ENCODE measurements at places on chromosomes 6 and 20.

DNA sequence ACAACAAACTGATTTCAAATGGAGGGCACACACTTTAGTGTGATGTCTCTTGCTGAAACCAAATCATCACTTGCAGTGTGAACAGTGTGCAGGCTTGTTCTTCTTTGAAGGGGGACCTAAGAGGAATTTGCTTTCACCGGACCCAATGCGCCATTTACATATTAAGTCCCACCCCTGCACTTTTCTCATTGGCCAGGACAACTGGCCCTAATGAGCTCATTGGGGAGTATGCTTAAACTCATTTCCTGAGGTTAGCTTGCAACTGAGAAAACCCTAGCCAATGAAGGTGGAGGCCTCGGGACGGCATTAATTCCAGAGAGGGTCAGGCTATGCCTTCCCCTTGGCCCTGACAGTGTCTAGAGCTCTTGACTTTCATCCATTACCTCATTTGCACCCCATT is 58.7 kb downstream of the VEGFA start:
- no peak for DNase-seq

DNA sequence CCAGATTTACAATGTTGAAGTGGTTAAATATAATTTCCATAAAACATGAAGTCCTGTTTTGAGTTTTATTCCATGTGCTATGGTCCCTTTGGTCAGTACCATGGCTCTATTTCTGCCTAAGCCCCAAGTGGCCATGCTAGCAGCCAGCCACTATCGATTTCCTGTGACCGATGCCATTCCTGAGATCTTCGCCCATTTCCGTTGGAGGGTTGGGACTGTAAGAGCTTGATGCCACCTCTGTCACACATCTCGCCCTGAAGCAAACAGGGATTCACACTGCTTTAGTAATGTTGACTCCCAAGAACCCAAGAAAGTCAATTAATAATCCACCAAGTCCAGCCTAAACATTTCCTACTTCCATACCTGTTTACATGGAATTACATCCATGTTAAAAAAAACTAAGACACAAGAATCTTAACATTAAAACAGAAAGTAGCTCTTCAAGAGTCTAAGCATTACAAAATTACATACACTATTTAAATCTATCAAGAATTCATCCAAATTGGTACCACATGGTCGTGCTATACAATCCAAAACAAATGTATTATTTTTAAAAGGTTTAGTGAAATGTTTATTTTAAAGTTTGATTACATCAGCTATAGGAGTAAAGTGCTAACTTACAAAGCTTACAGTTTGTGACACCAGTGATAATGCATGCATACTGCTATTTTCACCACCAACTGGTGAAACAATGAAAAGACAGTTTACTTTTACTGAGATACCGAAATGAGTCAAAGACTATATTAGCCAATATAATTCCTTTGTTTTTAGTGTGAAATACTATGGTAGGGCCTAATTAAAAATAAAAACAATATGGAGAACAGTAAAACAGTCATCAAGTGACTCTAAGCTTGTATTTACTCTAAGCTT is 2.5 kb downstream of the RBM39 start:
- DNase-seq = no peak

- no peak for DNase-seq
These were observed 12.3 kb downstream of the DYNLT2 start for GRCh38 chr6:169738976-169739529.

GRCh38 chr6:90586546-90586835 is 381 bp downstream of the MAP3K7 start:
- no peak for DNase-seq

DNA sequence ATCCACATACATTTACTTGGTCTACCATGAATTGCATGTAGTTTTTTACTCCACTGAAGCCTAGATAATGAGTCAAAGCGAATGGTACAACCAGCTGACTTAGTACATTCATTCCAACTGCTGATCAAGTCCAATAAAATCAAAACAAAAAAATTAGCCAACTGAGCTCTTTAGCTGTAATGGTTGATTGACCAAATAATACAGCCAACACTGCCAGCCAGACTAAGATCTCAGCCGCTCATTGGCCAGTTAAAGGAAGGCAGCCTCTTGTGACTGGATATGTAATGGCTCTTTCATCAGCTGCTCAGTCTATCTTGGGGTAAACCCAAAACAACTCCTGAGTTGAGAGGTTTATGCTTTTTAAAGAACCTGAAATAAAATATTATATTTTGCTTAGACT is 204.3 kb upstream of the RSPO3 start:
- DNase-seq = no peak

DNA sequence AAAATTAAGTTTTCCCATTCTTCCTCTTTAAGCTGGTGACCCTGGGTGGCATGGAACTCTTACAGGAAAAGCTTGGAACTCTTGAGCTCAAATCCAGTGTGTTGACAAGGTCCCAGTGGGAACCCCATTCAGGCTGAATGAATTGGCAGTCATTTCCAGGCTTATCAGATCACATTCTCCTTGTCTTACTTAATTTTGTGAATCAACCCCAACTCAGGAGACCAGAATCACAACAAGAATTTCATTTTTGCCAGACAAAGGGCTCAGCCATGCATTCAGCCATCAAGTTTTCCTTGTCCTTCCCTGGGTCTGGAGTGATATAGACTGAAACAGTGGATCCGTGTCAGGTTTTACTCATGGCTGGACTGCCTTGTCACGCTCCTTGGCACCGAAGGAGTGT is 92.1 kb upstream of the EEF1E1 start:
- no peak for DNase-seq

DNA sequence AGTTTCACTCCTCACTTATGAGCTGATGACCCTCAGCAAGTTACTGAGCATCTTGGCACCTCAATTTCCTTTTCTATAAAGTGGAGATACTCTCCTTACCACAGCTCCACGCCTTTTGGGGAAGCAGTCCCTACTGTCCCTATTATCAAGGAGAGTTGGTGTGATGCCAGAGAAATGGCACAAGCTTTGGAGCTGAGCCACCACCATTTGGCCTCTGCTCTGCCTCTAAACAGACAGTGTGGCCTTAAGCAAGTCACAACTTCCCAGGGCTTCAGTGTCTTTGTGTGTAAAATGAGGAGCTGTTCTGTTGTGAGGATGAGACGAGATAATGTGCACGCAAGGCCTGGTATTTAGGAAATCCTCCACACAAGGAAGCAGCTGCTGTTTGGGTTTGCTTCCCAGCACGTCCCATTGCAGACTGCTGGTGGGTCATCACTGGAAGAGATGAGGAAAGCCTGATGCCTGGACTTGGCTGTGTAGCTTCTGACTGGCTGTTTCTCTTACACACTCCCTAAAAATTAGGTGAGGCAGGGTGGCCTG is 18.5 kb downstream of the NSFL1C start:
- DNase-seq = no peak

DNA sequence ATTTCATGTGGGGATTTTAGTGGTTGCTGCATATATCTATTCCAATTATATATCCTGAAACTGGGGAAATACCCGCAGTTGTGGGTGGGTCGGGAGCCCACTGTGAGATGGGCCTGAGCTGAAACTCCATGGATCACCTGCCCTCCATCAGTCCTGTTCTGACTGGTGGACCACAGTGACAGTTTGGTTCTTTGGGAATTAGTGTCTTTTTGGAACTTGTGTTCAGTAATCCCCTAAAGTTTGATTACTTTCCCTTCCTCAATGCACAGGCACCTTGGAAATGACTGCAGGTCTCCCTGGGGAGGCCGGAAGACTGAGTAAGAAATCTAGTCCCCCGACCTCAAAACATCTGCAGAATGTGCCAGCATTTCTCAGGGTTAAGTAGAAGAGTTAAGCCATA is 11.3 kb downstream of the STK35 start:
- no peak for DNase-seq

GRCh38 chr6:44133981-44134711 is 6.8 kb downstream of the TMEM63B start:
- no peak for DNase-seq

GRCh38 chr6:111228094-111228493 is 140.8 kb downstream of the SLC16A10 start:
- no peak for DNase-seq

- DNase-seq = no peak
These were observed 17.4 kb downstream of the TBC1D20 start for GRCh38 chr20:444862-445426.

- no peak for DNase-seq
These were observed 127.4 kb upstream of the GRIK2 start for GRCh38 chr6:101266063-101266462.

DNA sequence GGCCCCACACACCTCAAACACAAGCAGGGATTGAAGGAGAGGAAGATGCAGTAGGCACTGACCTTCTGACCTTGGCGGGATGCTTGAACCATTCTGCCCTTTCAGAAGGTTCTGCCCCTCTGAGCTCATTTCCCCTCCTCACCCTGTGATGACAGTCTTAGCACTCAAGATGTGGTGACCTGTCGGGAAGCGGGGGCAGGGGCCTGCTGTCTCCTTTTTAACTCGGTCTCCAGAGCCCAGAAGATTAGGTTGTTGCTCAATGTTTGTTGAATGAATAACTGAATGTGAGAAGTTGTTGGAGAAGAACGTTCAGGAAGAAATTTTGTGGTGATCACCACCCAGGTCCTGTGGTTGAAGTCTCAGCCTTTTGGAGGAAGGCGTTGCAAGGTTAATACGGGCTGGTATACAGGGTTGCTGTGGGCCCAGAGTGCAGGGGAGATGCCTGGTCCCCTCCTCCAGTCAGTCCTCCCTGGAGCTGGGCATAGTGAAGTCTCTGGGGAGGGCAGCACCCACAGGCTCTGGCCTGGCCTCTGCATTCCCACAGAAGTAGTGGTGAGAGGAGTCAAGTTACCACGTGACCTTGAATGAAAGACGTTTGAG is 49.7 kb upstream of the FUCA2 start:
- no peak for DNase-seq

GRCh38 chr20:24033151-24033550 is 44.6 kb upstream of the GGTLC1 start:
- DNase-seq = no peak

GRCh38 chr6:105986998-105987397 is 99.1 kb upstream of the PRDM1 start:
- peak; percentile 47 for DNase-seq

- DNase-seq = no peak
These were observed 110.0 kb downstream of the PPP1R14C start for GRCh38 chr6:150252714-150253444.

DNA sequence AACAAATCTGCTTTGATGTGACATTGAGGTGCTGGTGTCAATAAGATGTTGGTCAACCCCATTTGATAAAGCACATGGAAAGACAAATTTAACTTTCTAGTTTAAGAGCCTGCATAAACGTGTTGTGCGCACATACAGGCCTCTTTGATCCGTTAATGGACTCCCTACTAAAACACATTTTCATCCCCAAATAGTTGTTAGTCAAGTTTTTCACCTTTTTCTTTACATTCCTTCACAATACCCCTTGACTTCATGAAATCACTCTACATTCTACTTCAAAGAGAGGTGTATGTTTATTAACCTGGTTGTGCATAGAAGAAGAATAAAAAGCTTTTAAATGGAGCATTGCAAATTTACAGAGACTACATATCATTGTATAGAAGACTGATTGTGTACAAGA is 180.3 kb downstream of the HDGFL1 start:
- DNase-seq = no peak

GRCh38 chr6:162829013-162829742 is 101.4 kb downstream of the PACRG start:
- DNase-seq = no peak

GRCh38 chr6:12974551-12974950 is 258.0 kb downstream of the PHACTR1 start:
- no peak for DNase-seq

- DNase-seq = no peak
These were observed 36.4 kb downstream of the HLA-DPB1 start for GRCh38 chr6:33112148-33112547.

GRCh38 chr6:42958125-42958524 is 2.4 kb upstream of the GNMT start:
- DNase-seq = no peak
